ENCODE measurements at places on chromosomes 1 and 21.

GRCh38 chr21:17679002-17679600 lies 66.4 kb upstream of the BTG3 start:
- DNase-seq, result peak; percentile 69
- no peak overlapping the region for H3K4me3 ChIP-seq
- H3K27ac ChIP-seq, result no peak overlapping the region
- H3K27me3 ChIP-seq, result no peaks in the 10 kb centered on the region

- peak overlapping the region; percentile 29 for H3K4me3 ChIP-seq
- no peaks in the 10 kb centered on the region for H3K4me1 ChIP-seq
- H3K36me3 ChIP-seq, result no peaks in the 10 kb centered on the region
- no peak overlapping the region for H3K27ac ChIP-seq
- peak; percentile 41 for DNase-seq
Observed at GRCh38 chr1:112743174-112744008, 28.3 kb upstream of the PPM1J start.

GRCh38 chr1:203906932-203907331 lies 45.5 kb downstream of the SNRPE start:
- no peak overlapping the region for H3K4me3 ChIP-seq
- no peaks in the 10 kb centered on the region for H3K27me3 ChIP-seq
- no peaks in the 10 kb centered on the region for H3K4me1 ChIP-seq
- H3K27ac ChIP-seq, result no peak overlapping the region
- no peaks in the 10 kb centered on the region for H3K36me3 ChIP-seq

DNA sequence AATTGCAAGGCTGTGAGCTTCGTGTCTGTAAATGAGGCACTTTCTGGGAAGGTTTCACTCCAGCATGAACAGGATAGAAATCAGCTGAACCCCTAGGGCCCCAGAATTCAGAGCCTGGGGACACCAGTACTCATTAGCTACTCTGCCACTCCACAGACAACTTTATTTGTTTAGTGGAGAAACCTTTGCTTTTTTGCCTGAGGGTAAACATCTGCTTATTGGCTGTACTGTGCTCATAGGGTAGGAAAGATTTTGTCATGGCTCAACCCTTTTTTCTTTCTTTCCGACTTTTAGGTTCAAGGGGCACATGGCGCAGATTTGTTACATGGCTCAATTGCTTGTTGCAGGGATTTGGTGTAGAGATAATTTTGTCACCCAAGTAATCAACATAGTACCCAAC lies 138.4 kb upstream of the BACE2 start:
- H3K27ac ChIP-seq, result no peak overlapping the region
- no peaks in the 10 kb centered on the region for H3K36me3 ChIP-seq
- no peaks in the 10 kb centered on the region for H3K27me3 ChIP-seq

DNA sequence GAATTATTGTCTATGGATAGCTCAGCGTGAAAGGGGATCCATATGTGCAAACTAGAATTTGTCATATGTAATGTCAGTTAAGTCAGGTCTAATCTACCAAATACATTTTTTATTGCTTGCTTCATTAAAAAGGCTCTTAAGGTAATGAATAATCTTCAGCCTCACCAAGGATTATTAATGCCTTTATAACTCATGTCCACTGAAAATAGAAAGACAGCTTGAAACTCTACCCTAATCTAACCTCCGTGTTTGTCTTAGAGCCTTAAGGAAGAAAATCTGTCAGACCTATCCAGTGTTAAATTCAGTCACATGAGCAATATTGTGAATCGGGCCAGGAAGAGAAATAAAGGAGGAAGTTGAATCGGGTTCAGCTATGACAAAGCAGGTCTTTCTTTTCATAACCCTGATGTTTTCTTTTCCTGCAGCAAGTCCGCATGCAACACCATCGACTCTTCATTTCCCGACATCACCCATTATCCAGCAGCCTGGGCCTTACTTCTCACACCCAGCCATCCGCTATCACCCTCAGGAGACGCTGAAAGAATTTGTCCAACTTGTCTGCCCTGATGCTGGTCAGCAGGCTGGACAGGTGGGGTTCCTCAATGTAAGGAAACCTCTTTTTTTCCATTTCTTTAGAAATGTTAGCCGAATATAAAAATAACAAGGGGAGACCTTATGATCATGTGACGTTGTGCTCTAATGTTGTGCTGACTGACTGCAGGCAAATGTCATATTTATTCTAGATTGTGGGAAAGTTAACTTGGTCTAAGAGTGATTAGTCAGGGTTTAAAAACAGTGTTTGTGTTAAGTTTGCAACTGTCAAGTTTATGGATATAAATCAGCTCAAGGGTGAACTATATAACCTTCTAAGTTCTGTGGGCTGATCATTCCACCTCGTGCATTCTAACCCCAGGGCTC lies 321.0 kb downstream of the TM2D1 start:
- H3K4me1 ChIP-seq, result no peaks in the 10 kb centered on the region
- no peak overlapping the region for H3K4me3 ChIP-seq
- no peak for DNase-seq
- no peaks in the 10 kb centered on the region for H3K36me3 ChIP-seq
- H3K27me3 ChIP-seq, result no peaks in the 10 kb centered on the region

- peak overlapping the region; percentile 99 for H3K27ac ChIP-seq
- peaks cover 92% of the 10 kb centered on the region for H3K4me1 ChIP-seq
- DNase-seq, result no peak
- peaks cover 23% of the 10 kb centered on the region for H3K36me3 ChIP-seq
- H3K27me3 ChIP-seq, result no peaks in the 10 kb centered on the region
Observed at GRCh38 chr1:26419494-26419893, 8.9 kb downstream of the LIN28A start.

GRCh38 chr1:72122099-72122880 lies 160.0 kb downstream of the NEGR1 start:
- H3K27me3 ChIP-seq, result no peaks in the 10 kb centered on the region
- no peaks in the 10 kb centered on the region for H3K4me1 ChIP-seq
- no peak overlapping the region for H3K27ac ChIP-seq
- H3K4me3 ChIP-seq, result no peak overlapping the region
- no peaks in the 10 kb centered on the region for H3K36me3 ChIP-seq

DNA sequence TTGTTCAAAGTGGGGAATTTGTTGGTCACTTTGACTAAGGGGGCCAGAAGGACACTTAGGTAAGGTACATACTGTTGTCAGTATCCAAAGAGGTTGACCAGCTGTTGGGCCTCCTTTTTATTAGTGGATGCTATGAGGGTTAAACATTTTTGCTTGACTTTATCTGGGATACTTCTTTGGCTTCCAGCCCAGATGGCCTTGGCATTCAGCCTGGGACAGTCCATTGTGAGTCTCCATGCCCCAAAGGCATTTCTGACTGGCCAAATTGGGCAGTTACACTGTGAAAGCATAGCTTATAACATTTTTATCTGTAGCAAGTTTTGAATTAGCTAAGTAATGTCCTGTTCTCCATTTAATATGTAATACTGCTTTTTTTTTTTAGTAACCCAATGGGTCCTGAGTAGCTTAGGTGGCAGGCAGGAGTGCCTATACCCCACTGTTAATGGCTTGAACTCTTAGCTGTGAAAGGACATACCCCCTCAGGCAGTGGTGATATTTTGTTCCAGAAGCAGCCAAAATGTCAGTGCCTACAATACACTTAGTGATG lies 35.4 kb upstream of the CD1D start:
- no peak overlapping the region for H3K27ac ChIP-seq
- no peaks in the 10 kb centered on the region for H3K4me1 ChIP-seq
- H3K27me3 ChIP-seq, result peaks cover 32% of the 10 kb centered on the region
- H3K36me3 ChIP-seq, result no peaks in the 10 kb centered on the region

DNA sequence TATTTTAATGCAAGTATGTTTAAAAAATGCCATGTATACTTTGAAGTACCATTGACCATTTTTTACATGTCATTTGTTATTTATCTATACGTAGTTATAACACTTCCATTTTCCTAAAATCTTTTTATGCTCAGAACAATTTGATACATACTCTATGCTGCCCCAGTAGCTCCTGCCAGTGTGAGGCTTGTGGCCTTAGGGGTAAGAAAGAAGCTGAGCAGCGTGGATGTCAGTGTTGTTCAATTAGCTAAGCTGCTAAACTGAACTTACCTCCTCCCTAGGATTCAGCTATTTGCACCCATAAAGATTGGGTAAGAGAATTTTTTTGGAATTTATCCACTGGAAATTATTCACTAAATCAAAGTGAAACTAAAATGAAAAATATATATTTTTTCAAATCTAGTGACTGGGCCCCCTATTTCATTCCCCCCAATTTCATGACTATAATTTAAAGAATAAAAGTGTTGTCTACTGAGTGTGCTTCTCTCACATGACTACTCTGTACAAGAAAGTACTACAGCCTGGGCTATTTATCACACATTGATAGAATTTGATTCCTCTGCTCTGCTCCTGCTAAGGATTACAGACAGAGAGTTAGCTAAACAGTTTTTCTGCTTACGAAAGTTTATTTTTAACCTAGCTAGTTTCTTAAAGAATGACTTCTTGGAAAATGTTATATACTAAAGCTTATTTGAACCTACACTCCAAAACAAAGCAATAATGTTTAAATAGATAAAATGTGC lies 1030.3 kb upstream of the ADGRL4 start:
- H3K4me1 ChIP-seq, result no peaks in the 10 kb centered on the region
- H3K36me3 ChIP-seq, result no peaks in the 10 kb centered on the region
- H3K27me3 ChIP-seq, result no peaks in the 10 kb centered on the region

DNA sequence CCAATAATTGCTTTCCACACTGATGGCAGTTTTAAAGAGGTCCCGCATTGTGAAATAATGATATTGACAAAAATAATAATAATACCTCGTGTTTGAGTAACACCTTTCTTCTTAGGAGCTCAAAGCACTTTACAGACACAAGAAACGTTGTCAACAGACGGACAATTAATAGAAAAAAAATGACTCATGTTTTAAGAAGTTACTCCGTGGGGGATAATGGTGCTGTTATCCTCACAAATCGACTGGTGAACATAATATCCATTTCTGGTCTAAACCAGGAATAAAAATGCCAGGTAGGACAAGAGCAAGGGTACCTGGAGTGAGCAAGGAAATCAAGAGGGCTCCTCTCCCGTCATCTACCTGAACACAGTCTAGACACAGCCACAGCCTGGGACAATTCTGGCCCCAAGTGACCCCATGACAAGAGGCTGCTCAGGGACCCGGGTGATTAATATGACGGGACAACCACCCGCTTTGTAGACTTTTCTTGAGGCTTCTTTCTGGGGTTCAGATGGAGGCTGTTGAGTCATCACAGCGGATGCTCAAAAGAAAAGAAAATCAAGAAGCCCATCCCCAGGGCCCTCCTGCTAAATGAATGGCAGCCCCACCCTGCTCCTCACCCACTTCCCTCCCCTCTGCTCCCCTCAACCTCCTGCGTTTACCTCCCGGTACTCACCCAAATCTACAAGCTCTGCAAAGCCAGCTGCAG lies 146.2 kb upstream of the IRF2BP2 start:
- H3K27me3 ChIP-seq, result no peaks in the 10 kb centered on the region
- no peaks in the 10 kb centered on the region for H3K36me3 ChIP-seq
- no peak overlapping the region for H3K27ac ChIP-seq
- peaks cover 5% of the 10 kb centered on the region for H3K4me1 ChIP-seq

DNA sequence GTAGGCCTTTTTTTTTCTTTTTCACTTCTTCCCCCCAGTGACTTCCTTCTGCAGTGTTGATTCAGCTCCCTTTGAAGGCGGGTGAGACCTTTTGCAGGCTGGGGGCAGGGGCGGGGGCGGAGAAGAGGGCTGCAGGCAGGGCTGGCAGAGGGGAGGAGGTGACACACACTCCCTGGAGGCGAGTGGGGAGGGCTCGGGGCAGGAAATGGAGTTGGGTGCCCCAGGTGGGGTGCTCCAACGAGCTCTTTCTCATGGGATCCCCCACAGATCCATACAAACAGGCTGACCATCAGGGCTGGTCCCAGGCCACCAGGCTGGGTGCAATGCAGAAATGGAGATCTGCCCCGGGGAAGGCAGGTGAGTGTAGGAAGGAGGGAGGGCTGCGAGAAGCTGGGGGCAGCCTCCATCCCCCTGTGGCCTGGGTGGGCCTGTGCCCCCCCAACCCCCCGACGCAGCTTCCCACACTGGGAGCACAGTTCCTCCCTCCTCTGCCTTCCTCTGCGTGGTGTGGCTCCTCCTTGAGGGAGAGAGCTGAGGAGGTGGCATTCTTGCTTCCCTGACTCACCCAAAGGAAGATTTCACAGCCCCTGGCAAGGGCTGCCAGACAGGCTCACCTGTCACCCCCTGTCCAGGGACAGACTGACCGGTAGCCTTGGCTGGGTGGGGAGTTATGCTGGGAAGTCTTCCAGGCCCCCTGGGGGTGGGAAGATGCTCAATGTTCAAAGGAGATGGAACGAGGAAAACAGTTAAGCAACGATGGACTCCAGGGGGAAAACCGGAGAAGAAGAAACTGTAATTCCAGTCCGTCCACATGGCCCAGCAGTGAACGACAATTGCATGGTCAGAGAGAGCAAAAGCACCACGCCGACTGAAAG lies 7.1 kb upstream of the ITGB2 start:
- peaks cover 21% of the 10 kb centered on the region for H3K4me1 ChIP-seq
- H3K27ac ChIP-seq, result no peak overlapping the region
- H3K4me3 ChIP-seq, result no peak overlapping the region
